ENCODE measurements at places on chromosomes 1 and 21.

DNA sequence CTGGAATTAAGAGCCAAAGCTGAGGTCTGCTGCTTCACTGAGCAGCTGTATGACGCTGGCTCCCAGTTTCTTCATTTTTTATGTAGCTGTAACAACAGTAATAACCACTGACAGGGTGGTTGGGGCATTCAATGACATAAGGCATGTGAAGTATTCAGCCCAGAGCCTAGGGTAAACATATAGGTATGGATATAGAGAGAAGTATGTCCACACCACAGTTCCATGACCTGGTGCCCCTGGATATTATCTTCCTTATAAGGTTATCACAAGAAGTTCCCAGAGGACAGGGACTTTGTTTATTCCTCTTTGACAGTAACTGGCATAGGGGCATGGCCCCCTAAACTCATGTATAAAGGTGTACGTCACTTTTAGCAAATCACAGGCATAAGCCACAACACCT is 14.7 kb downstream of the RAB42 start:
- DNase-seq, result no peak

DNA sequence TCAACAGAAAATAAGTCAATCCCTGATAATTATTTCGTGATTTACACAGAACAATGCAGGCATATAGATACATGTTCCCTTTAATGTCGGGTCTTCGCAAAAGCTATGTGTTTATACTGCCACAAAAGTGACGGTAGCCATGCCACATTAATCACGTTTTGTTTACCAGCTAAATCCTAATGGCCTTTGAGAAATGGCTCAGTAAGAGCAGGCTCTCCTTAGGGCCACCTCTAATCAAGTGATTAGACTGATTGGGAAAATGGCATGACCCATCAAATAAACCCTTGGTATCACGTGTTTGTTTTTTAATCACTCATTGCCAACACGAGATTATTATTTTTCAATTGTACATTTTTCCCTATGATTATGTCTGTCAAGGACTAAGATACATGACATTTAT is 102.0 kb upstream of the USP25 start:
- no peak for DNase-seq

DNA sequence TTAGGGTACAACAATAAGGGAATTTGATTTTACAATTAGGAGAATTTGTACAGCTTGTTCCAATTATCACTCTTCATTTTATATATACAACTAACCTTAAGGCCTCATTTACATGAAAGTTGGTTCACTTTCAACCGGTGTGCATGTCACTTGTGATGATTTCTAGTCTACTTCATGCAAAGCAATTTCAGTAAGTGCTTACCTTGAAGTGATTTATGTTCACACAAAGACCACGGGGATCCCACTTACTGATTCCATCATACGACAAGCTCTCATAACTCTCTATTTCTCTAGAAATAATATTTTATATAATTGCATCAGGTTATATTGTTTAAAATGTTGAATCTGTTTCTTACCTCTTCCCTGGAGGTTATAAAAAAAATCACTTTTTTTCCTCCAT is 100.3 kb upstream of the CHODL start:
- DNase-seq, result no peak

GRCh38 chr1:232390590-232390989 is 239.3 kb downstream of the SIPA1L2 start:
- no peak for DNase-seq

DNA sequence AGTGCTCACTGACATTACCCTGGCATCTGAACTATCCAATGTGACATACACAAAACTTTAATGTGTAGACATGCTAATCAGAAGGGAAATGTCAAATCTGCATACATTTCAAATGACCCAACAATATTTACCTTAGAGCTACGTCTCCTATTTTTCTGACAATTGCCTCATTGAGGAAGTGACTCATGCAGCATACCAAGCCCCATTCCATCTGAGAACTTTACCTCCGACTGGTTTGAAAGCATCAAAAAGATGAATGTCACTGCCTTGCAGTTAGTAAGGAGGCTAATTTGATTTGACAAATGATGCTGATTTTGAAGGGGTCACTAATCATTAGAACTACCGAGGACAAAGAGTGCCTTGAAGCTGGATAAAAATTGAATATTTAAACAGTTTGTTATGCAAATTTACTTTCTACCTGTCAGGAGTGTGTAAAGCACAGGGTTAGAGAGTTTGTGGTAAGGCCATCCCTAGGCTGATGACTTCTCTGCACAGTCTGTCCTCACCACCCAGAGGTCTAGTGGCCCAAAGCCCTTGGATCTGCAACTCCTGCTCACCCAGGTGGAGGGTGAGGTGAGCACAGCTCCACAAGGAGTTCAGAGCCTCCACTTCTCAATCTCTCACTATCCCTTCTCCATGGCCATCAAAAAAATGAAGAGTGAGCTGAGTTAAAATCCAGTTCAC is 500.3 kb upstream of the C1orf87 start:
- no peak for DNase-seq

DNA sequence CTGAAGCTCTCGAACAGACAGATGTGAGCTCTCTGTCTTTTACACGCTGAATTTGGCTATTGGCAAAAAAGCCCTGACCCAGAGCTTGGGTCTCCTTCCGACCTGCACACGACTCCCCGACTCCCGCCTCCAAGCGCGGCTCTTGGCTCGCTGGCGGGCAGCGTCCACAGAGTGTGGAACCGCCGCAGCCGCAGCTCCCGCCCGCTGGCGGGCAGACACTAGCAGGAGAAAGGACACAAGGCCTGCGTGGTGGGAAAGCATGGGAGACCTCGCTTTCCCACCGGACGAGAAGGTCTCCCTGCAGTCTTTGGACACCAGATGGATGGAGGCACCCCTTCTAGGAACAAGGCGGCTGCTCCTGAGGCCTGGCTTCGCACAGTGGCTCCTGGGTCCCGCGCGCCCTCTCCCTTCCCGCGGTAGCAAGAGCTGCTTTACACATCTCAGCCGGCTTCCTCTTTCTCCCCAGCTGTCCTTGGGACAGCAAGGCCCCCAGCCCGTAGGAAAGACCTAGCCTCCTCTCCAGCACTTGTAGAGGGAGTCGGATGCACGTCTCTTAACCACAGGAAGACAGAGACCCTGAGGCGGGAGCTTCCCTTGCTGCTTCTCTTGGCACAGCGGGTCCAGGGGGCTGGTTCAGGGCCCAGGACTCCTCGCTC is 92.1 kb downstream of the PRKAB2 start:
- DNase-seq, result no peak

GRCh38 chr1:150182247-150182646 is 32.5 kb downstream of the PLEKHO1 start:
- DNase-seq, result peak; percentile 81

GRCh38 chr1:227604446-227604845 is 41.1 kb downstream of the ZNF678 start:
- DNase-seq, result peak; percentile 7

GRCh38 chr1:2233997-2234761 is 6.1 kb downstream of the SKI start:
- no peak for DNase-seq

- peak; percentile 77 for DNase-seq
Measured at GRCh38 chr1:204446413-204447111, 34.9 kb upstream of the PPP1R15B start.

GRCh38 chr1:185895208-185895900 is 161.2 kb downstream of the HMCN1 start:
- DNase-seq, result no peak

DNA sequence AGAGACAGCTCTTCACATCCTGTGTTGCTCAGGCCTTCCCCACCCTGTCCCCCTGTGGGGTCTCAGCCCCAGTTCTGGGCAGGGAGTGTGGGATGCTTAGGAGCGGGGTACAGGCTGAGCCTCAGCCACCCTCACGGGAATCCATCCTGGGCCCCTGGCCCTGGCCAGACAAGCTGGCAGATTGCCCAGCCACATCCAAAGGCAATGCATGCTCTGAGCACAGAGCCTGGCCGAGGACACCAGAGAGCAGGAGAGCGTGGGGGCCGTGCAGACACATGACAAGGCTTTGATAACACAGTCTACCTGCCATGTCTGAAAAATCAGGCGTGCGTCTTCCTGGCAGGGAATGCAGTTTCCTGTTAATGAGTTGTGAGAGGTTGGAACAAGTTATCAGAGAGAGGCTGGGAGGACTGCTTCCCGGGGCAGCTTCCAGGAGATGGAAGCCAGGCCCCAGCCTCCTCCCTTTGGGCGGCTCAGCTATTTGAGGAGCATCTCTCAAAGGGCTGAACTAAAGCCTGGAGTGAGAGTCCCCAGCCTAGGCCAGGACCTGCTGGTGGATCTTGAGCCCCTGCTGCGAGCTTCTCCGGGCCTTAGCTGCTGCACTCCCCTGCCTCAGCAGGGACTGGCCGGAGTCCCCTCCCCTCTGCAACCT is 72.2 kb upstream of the SELENON start:
- peak; percentile 47 for DNase-seq

- no peak for DNase-seq
Measured at GRCh38 chr1:29824025-29824424, 587.7 kb downstream of the PTPRU start.

DNA sequence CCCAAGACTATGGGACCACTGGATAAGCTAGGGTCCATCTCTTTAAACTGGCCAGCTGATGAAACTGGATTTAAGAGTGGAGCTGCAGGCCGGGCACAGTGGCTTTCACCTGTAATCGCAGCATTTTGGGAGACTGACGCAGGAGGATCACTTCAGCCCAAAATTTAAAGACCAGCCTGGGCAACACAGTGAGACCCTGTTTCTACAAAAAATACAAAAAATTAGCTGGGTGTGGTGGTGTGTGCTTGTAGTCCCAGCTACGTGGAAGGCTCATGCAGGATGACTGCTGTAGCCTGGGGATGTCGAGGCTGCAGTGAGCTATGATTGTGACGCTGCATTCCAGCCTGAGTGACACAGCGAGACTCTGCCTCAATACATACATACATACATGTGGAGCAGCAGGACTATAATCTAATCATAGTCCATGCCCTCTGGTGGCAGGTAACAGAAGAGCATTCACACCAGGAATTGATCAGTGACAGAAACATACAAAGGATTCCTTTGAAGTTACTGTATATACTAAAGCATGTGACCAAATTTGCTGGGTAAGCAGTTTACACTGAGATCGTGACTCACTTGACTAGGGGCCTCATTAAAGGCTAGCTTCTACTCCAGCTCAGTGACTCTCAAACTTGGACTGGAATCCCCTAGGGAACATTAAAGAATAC is 101.5 kb upstream of the SLFNL1 start:
- DNase-seq, result no peak

DNA sequence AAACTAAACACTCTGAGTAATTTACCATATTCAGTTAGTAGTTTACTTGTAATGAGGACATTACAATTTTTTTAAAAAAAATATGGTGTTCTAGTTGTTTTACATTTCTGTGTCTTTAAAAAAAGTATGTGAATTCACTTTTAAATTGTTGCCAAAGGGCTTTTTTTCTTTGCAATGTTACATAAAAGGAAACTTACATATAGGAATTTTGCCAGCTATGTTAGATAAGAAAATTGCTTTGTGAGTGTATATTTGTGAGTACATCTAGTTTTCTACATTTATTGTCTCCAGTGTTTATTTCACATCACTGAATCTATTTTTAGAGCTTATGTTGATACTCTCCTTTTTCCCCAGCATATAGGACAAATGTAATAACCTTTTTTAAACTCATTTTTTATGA is 206.8 kb downstream of the GPR52 start:
- no peak for DNase-seq

DNA sequence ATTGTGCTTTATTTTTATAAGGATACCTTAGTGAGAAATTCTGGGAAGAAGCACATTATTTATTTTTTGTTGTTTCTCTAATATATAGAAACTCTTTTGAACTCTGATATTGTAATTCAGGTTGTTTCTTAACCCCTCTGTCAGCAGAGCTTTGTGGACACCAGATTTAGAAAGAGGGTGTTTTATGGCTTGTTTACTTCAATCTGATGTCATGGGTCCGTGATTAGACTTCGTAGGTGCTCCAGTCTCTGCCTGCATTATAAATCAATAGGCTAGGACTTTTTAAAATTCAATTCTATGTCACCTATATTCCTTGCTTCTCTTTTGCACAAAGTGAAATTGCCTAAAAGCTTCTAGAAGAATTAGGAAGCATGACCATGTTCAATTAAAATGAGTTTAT is 47.3 kb upstream of the CCDC190 start:
- DNase-seq, result no peak

- DNase-seq, result no peak
Measured at GRCh38 chr1:109697066-109697465, 9.4 kb downstream of the GSTM1 start.

- DNase-seq, result no peak
Measured at GRCh38 chr1:209650454-209650853, 1.8 kb downstream of the LAMB3 start.

- no peak for DNase-seq
Measured at GRCh38 chr1:27144049-27144748, 10.7 kb downstream of the SLC9A1 start.

DNA sequence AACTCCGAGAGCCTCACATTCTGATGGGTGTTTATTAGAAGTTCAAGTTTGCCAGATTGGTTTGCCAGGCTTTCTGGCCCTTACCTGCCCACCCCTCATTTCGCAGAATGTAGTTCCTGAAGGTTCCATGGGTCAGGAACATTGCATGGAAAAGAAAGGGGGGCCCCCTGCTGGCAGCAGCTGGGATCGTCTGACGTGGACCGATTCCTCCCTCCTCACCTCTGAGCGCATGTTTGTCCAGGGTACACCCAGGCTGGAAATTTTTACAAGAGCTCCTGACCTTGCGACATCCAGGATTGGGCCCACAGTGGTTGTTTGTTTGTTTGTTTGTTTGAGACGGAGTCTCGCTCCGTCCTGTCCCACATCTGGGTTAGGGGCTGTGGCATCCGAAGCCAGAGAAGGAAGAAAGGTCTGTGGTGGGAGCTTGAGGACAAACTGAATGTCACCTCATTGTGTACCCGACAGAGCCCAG is 126.0 kb upstream of the TMEM51 start:
- DNase-seq, result peak; percentile 50

DNA sequence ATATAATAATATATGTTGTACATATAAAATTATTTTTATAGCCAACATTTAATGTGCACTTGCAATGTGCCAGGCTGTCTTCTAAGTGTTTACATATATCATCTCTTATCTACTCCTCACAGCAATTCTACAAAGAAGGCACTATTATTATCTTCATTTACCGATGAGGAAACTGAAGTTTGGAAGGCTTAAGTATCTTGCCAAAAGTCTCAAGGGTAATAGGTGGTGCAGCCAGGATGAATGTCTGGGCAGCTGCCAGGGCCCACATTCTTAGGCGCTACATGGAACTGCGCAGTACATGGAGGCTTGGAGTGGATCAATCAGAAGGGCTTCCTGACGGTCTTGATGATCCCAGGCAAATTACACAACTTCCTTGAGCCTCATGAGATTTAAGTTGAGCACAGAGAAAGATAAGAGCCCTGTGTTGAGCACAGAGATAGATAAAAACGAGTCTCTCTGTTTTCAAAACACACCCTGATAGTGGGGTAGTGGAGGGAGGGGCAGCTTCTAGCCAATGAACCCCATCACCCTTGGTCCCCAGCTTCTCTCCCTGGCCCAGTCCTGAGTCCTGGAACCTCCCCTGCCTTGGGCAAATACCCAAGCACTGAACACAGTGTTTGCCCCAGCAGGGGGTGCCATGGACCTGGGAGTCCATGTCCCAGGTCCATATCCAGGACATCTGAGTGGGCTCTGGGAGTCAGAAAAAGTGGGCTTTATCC is 9.2 kb downstream of the POU3F1 start:
- DNase-seq, result no peak

All from putamen (tissue), 1 donor.